ENCODE measurements at places on chromosomes 3 and 15.
A peak's percentile ranks its signal among the peaks of the same experiment; 100 is the strongest.

- DNase-seq = no peak
Observed at GRCh38 chr3:143731320-143731719, 116.9 kb downstream of the SLC9A9 start.

DNA sequence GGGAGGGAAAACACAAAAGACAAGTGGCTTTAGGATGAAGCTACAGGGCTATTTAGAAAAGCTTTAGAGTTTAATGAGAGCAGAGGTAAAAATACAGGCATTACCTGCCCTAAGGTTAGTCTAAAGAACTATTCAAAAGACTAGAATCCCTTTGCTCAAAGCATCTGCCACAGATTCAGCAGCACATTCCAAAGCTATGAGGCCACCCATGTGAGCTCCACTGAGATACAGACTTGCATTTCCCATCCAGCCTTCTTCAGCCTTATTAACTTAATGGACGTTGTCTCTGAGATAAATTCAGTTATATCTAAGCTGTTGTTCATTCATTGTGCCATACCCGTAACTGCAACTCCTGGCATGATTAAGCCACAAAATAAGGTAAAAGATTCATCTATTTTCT is 25.4 kb downstream of the CXCR6 start:
- no peak for DNase-seq

DNA sequence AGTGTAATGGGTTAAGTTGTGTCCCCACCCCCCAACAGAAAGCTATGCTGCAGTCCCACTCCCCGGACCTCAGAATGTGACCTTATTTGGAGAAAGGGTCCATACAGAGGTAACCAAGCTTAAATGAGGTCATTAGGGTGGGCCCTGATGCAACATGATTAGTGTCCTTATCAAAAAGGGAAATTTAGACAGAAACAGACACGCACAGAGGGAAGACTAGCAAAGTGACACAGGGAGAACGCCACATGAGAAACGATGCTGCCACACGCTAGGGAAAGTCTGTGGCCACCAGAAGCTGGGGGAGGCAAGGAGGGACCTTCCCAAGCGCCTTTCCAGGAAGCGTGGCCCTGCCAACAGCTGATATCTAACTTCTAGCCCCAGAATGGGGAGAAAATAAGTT is 65.4 kb downstream of the RPN1 start:
- DNase-seq = no peak

DNA sequence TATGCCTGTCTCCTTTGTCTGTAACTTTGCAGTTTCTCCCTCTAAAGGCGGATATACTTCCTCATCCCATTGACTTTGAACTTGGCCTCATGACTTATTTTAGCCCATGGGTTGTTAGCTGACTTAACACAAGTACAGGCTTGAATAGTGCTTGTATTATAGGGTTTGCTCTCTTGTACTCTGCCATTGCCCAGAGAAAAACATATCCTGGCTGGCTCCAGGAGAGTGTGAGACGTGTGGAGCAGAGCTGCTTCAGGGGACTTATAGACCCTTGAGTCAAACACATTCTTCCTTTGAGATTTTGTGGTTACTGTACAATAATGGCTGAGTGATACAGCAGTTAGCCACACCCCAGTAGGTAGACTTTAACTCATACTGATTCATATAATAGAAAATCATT is 124.0 kb downstream of the RAP2B start:
- no peak for DNase-seq

DNA sequence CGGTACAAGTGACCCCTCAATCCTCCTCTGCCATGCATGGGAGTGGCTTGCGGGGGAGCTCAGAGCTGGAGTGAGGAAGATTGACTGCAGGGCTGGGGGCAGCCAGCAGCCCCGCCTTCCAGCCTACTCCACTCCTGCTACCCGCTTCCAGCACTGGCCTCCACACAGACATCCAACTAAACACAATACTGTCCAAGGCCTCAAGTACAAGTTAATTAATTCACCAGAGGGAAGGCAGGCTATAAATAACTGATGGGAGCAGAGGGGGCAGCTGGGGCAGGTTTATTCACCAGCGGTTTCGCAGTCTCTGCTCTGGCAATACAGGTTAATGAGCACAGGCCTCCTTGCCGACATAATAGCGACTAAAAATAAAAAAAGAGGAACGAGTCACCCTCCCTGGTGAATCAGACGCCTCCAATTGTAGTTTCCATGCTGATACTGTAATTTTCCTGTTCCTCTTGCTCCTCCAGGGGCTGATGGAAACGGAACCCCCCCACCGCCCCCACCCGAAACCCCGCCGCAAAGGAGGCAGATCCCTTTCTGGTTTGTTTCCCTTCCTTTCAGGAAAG is 166.4 kb upstream of the TLE3 start:
- no peak for DNase-seq

DNA sequence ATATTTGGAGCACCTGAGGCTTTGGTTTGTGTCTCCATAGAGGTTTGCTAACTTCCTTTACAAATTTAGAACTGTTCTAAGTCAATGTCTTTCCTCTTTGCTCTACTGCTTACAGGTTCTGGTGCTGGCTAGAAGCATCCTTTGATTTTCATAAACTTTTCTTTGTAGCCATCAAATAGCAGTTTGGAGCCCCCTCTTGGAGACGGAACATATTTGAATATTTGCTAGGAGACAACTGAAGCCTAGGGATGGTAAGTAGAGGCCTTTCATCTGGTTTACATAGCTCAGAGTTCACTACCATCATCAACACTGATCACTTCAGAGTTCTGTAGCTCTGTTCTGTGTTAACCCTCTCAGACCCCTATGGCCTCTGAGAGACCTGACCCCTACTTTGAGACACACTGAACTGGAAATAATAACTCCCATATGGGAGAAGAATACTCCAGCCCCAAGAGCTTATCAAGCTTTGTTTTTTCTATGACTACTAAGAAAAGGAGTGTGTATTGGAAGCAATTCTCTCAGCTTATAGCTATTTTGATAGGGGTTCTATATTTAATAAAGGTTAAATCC is 420.4 kb downstream of the EPHA3 start:
- DNase-seq = no peak

DNA sequence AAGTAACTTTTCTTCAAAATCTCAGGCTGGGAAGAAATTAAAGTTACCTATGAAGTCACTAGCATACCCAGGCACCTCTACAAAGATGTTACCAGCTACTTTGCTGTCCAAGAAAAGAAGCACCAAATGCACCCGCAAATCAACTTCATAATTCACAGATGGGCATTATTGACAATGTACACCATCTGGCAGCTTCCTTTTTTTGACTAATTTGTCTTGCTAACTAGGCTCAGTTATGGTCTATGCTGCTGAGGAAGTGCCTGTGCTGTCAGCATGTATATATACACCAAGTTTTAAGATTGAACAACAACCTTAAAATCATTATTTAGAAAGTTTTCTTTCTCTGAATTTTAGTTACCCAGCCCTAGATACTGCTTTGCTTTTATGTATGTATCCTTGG is 93.8 kb downstream of the NSUN3 start:
- DNase-seq = no peak

DNA sequence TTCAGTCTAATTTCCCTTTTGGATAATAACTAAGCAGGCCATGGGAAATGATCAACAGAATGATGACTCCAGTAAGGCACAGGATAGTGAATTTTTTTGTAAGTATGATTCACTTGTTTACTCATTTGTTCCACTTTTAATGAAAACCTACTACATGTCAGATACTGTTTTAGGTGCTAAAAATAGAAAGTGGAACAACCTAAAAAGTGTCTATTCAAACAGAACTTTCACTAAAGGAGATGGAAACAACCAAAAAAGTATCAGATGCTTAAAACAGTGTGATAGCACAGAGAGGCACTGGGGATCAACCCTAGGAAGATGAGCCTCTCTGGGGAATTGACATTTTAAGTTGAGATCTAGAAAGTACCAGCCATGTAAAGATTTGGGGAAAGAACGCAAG is 11.1 kb downstream of the RYK start:
- no peak for DNase-seq

DNA sequence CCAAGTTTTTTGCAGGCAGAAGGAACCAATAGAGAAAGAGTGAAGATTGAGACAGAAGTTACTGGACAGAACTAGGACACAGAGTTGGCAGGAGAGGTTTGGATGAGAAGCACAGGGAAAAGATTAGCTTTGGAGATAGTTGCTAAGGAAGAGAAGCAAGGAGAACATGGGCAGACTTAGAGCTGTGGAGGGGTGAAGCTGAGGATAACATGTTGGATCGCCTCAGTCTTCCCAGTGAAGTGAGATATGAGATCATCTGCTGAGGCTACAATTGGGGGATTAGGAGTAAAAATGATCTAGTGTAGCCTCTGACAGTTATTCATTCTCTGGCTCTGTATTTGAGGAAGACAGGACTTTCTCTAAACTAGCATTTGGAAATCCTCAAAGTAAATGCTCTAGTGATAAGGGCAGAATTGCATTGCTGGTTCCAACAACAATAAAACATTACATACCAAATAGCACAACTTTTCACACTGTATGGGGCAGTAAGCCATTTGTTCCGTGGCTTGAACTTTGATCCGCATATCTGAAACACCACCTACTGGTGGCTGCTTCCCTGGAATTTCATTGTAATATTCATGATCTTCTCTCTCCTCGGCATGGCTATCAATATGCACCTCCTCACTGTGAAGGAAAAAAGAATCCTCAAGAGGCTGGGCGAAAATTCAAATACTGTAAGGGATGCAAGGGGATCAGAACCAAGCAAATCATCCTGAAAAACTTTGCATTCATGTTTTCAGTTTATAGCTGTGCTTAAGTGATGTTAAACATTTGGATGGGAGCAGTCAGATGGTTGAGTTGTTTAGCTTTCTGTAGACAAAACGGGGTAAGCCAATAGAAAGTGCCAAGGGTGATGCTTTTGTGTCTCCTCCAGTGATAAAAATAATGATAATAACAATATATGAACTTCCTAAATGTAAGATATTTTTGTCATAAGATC is 22.2 kb upstream of the EID1 start:
- DNase-seq = no peak

DNA sequence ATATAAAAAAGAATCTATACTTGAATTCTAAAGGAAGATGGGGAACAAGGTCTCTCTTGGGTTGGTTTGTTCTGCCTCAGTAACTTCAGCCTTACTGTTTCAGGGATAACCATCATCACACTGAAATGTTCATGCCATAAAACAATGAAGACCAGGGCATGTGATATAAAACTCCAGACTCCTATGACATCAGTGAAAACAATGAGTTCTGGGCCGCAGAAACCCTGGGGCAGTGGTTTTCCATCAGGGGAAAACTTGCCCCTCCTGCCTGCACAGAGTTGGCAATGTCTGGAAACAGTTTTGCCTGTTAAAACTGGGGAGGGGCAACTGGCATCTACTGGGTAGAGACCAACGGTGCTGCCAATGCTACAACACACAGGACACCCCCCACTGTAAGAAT is 46.8 kb downstream of the CA12 start:
- no peak for DNase-seq

DNA sequence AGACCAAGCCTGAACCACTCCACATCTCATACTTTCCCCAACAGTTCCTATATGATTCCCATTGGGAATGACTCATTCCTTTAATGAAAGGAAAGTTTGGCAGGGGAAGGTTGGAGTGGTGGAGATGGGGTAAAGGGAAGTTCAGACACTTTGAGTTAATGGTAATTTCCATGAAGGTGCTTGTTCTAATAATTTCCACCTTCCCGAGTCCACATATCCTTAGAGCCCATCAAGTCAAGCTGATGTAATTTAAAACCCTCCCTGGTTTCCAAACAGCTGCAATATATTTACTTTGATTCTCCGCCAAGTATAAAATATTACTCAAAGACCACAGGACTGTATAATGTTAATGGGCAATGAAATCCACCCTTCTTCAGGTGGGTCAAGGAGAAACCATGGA is 95.0 kb upstream of the GALNT15 start:
- no peak for DNase-seq

GRCh38 chr15:33200444-33200843 is 5.9 kb upstream of the FMN1 start:
- no peak for DNase-seq

GRCh38 chr15:51267703-51268083 is 70.7 kb downstream of the CYP19A1 start:
- DNase-seq = no peak

- no peak for DNase-seq
Observed at GRCh38 chr3:85495602-85496001, 536.8 kb downstream of the CADM2 start.

GRCh38 chr15:63528138-63528659 is 23.8 kb downstream of the USP3 start:
- no peak for DNase-seq

DNA sequence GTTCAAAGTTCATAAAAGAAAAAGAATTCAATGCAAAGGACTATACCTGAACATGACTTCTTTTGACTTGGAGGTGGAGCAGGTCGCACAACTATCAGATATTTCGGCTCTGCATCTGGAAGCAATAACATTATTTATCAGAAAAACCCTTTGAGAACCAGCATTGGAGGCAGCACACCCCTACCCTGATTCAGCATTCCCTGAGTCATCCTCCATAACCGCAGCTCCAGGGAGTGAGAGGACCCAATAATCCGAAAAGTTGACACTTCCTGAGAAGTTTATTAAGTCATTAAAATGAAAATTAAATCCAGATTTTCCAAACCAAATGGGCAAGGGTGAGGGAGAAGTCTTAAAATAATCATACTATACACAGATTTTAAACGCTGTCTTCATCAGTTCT is 90.6 kb downstream of the ABI3BP start:
- no peak for DNase-seq

GRCh38 chr3:134666466-134666865 is 15.6 kb upstream of the KY start:
- no peak for DNase-seq

DNA sequence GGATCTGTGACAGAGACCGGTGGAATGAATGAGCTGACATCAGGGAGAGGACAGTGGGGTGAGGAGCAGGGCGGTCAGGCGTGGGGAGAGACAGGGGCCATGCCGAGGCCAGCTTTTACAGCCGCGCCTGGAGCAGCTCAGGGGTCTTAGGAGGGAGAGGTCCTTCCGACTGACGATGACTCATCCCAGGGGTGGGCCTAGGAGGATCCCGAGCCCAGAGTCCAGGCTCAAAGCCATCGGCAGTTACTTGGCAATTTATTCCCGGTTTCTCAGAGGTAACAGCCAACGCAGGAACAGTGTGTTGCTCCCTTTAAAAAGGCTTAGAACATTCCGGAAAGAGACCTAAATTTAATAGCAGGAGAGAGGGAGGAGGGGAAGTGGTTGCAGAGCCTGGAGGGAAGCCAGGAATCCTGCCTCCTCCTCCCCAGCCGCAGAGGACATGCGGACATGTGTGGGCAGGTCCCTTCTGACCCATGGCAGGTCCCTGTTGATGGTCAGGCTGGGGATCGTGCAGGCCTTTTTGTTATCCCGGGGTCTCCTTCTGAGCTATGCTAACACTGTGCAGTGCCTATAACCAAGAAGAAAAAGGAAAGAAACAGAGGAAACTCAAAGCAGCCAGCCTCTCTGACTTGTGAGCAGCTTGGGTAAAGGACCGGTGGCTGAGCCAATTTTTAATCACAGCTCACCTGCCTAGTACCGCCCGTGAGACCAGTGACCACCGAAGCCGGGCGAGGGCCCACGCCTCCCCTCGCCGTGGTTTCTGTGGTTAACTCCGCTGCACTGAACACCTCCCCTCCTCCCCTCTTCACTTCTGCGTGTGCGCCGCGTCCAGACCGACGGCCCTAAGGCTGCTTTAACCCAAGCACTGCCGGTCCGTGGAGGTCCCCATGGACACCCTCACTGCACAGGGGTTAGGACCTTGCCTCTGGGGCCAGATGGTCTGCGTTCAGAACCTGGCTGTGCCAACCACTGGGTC is 392.4 kb upstream of the PROK2 start:
- no peak for DNase-seq

- DNase-seq = no peak
Observed at GRCh38 chr3:52078781-52079560, 22.6 kb upstream of the DUSP7 start.

- no peak for DNase-seq
Observed at GRCh38 chr3:133413161-133414020, 13.5 kb downstream of the BFSP2 start.

GRCh38 chr3:107524841-107525643 is 2.3 kb downstream of the BBX start:
- peak; percentile 61 for DNase-seq

Measured in activated naive CD8-positive, alpha-beta T cell treated with anti-CD3 and anti-CD28 coated beads, Interleukin-2, amount 10 ng/mL, durations not matched to agents 7 days and 5 days (primary cell).